ENCODE measurements at places on chromosomes 1 and 21.

DNA sequence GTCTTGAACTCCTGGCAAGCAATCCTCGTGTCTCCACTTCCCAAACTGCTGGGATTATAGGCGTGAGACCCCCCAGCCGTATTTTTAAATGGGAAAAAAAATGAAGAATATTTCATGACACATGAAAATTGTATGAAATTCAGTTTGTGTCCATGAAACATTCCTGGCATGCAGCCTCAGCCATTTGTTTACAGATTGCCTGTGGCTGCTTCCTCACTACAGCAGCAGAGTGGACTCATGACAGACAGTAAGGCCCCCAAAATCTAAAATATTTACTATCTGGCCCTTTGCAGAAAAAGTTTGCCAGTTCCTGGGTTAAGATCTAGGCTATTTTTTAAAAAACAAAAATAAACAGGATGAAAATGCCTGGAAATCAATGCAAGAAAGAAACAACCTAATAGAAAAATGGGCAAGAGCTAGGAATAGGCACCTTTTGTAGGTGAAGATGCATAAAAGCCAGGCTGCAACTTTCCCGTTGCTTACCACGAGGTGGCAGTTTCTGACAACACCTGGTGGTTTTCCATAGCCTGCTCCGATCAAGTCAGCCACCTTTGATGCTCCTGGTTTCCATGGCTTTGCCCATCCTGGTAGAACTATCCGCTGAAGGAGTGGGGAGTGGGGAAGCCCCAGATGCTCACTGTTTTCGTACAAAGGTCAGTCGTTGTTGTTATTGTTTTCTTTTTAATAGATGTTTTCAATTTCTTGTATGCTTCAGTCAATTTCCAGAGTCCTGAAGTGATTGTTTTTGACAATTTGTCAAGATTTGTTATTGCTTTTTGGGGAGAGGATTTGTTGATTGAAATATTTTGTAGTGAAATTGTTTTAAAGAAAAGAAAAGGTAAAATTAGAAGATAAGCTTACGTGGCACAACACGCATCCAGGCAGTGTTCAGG, 24.3 kb downstream of the UBE2Q1 start:
- no peak for DNase-seq

- DNase-seq: no peak
Observed at GRCh38 chr1:6370006-6370405, 23.6 kb downstream of the ACOT7 start.

DNA sequence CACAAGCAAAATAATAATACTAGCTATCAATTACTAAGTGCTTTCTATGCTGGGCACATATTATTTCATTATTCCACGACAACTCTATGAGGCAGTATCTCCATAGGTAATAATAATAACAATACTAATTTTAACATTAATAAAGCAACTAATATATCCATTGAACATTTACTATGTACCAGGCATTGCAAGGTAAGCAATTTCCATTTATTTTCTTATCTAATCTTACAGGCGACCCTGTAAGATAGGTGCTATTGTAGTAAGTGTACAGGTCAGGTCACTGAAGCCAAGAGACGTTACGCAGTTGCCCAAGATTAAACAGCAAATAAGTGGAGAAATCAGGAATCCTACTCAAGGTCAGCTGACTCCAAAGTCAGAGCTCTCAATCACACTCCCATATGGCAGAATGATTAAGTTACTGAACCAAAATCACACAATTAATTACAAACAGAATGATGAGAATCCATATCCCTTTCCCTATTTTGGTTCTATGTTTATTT, 198.4 kb downstream of the SLC45A1 start:
- DNase-seq: no peak

GRCh38 chr1:224851210-224851847, 78.1 kb upstream of the DNAH14 start:
- no peak for DNase-seq

- DNase-seq: no peak
Observed at GRCh38 chr1:166184897-166185296, 18.1 kb upstream of the FAM78B start.

DNA sequence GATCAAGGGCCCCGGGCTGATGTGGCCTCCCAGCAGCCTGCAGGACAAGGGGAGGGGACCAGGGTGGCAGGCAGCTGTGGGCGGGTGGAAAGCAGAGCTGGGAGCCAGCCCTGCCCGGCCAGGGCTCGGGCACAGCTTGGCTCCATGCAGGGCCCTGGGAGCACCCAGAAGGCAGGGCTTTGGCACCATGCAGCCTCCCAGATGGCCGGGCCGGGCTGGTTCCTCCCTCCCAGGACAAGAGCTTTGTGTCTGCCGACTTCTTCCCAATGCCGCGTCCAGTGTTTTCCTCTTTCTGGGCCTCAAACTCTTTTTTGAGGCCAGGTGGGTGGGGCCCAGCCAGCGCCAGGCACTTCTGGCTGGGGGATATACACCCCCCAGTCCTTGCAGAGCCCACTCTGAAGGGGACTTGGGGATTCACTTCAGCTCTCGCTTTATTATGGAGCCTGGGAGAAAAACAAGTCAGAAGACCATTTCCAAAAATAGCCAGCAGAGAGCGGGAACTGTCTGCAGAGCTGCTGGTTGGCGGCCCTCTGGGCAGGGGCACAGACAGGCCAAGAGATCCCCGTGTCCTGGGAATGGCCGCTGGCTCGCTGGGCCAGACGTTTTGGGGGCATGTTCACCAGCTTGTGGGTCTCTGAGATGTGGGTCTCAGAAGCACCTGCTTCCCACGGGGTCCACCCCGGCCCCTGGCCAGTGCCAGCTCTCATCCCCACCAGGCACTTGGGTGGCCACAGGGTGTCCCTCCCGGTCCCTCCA, 103.8 kb upstream of the ARHGEF16 start:
- no peak for DNase-seq

DNA sequence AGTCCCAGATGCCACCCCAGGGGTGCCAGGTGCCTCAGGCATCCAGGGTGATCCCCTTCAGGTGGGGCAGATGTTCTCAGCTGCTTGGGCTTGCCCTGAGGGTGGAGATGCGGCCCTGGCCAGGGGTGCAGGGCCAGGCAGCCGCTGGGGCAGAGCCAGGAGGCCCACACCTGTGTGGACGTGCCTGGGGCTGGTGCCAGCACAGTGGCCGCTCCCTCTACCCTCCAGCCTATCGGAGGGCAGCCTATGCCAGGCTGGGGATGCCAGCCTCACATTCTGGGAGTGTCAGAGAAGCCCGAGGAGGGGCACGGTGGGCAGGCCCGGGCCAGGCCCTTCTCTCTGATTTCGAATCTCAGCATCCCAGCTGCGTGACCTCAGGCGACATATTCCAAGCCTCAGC, 96.5 kb upstream of the WNT4 start:
- no peak for DNase-seq

DNA sequence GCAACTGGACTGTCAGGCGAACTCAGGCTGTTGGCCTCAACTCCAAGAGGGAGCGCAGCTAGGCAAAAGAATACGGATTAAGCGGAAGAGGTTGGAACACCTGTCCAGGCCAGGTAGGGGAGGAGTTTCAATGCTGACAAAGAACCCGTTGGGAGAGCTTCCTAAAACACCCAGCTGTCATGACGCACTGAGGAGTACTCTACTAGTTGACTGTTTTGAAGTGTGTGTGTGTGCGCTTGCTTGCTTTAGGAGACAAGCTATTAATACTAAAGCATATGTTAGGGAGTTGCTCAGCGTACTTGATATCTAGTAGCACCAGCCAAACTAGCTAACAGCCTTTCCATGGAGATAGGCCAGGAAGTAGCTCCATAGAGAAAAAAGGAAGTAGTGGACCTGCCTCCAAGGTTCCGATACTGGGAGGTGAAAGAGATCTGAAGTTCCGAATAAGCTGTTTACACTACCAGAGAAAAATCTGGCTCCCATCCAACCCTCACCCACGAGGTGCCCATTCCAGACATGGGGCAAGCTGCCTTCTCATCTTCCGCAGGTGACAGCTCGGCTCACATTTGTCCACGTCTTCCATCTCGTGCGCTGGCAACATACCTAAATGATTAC, 974 bp upstream of the FNBP1L start:
- no peak for DNase-seq

- DNase-seq: no peak
Observed at GRCh38 chr1:162881590-162881989, 20.6 kb upstream of the CCDC190 start.

DNA sequence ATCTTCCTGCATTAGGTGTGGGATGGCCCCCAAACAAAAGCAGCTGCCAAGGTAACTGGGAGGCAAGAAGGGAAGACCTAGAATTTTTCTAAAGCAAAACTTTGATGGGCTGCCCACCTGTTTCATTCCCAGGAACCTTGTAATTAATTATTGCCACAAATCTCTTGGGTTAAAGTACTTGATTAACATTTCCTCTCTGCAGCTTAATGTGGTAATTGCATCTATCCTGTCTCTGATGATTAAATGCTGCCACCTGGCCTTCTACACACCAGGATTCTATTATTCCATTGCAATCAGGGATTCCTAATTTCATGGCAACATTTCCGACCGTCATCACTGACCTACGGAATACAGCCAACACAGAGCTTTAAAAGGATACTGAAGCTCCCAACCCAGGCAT, 68.3 kb upstream of the RC3H1 start:
- DNase-seq: no peak

- DNase-seq: no peak
Observed at GRCh38 chr21:38383411-38384237, 114.7 kb downstream of the ERG start.

DNA sequence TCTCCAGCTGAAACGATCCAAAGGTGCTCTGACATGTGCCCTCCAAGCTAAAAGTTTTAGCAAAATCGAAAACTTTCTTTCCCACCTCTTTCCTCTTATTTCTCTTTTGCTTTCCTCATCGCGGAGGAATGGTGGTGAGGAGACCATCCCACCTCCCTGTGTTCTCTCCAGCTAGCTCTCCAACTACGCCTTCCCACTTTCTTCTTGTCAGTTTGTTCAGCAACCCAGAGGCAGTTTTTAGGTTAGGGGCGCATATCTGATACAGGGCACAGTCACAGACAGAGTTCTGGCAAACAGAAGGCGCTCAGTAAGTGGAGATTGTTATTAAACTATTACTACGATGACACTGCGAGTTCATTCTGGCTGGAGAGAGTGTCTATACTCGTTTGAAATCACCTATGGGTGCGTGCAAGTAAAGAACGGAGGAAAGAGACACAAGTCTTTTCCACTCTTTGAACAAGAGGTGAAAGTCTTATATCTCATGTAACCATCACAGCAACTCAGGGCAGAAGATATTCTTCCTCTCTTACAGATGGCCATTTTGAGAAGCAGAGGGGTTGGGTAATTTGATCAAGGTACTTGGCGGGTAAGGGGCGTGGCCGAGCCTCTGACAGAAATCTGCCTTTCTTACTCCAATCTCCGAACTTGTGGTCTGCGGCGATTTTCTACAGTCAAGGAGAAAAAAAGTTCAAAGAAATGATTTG, 13.9 kb downstream of the HLX start:
- DNase-seq: no peak
